ENCODE measurements at places on chromosomes 6 and 20. TPM values are rescaled to one million over a fixed set of nuclear protein-coding genes. Genes with fewer than 3 reads are reported as not detected.

Gene NRSN1
- not detected for polyA plus RNA-seq

- DNase-seq: no peak
Measured at GRCh38 chr6:154548130-154548830, 37.8 kb upstream of the CNKSR3 start.

- DNase-seq: no peak
Measured at GRCh38 chr6:159224452-159224851, 55.3 kb downstream of the FNDC1 start.

- DNase-seq: no peak
Measured at GRCh38 chr6:6397842-6398241, 77.4 kb upstream of the F13A1 start.

Gene RBL1
- 2.8 TPM for polyA plus RNA-seq

GRCh38 chr6:161434921-161435747 lies 161.3 kb upstream of the AGPAT4 start:
- DNase-seq: peak; percentile 93

DNA sequence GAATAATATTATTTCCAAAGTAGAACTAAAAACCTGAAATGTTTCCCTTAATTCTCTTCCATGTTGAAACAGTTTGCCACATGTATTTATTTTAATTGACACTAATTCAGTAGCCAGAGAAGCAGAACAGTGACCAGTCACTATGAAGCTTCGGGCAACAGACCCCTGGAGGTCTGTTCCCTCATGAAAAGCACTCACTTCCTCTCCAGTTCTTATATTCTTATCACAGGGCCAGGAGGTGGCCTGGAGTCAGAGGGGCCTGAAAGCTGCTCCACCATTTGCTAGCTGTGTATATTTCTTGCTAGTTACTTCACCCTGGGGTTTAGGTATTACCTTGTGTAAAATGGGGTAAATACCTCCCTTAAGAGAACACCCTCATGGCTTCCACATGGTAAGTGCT lies 49.1 kb downstream of the MAP7 start:
- DNase-seq: no peak

Gene MCHR2
- polyA plus RNA-seq: not detected

- DNase-seq: no peak
Measured at GRCh38 chr20:56166781-56167465, 81.6 kb upstream of the MC3R start.

GRCh38 chr6:38188677-38189335 lies 369.3 kb downstream of the ZFAND3 start:
- no peak for DNase-seq

Gene TMEM74B
- not detected for polyA plus RNA-seq

DNA sequence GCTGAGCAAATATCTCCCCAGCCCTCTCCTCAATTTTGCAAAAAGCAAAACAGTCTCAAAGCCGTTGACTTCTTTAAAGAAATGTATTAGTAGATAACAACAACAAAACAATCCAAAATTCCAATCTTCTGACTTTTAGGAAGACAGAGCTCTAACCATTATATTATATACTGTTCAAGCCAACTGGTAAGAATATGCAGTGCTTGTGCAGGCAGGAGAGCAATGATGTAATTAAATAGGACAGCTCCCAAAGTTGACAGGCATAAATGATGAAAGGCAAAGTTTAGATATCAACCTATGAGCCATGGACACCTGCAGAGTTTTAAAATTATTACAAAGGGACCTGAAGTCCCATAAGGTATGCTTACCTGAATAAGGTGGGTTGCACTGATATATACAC lies 16.6 kb upstream of the CEP85L start:
- DNase-seq: no peak

- no peak for DNase-seq
Measured at GRCh38 chr6:31158863-31159855, 770 bp downstream of the TCF19 start.

All from AG04450 (cell line).